ENCODE measurements at places on chromosomes 4 and X.

DNA sequence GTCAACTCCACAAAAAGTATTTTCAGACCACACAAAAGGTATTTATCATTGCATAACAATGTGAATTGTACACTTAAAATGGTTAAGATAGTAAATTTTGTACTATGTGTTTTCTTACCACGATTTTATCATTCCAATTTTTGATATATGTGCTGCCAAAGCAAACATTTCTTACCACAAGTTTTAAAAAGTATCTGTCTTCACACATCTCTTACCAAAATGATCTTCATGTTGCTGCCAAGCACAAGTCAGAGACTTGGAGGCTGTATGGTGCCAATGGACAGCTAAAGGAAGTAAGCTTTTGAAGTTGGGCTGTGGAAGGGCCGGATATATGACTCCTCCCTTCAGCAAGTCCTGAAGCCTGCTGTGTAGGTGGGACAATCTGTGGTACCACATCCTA, 67.9 kb downstream of the TMLHE start:
- no peak for DNase-seq

- no peak for DNase-seq
Measured at GRCh38 chr4:6520978-6521377, 48.6 kb upstream of the PPP2R2C start.

DNA sequence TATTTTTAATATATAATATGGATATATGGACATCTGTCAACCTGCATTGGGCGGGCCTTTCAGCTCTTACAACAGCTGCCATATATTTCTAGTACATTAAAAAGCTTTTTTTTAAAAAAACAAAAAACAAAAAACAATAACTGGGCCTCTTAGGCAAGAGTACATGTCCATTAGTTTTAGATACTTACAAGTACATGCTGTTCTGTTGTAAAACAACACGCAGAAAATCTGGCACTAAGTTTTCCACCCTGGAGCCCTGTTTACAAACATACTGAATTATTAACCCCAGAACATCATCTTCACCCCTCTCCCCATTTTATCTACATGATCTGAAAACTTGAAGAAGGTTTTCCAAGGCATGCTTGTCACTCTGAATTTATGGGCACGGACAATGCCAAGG, 29.8 kb downstream of the RAI2 start:
- DNase-seq = no peak

- DNase-seq = no peak
Measured at GRCh38 chrX:140572724-140573123, 67.9 kb upstream of the SOX3 start.

DNA sequence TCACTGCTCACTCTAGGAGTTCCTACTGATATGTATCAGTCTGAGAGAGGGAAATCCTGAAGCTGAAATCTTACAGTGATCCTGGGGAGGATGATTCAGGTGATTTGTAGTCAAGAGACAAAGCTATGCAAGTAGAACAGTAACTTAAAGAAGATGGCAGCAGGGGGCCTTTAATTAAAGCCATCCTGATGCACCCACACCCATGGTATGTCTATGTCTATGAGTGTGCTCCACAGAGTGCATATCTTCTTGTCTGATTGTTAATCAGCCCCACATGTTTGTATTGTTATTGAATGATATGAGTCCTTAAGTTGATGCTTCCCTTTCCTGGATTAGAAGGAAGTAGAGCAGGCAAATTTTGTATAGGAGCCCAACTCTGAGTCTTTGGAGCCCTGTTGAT, 78.8 kb downstream of the NHS start:
- DNase-seq = no peak

- DNase-seq = no peak
Measured at GRCh38 chr4:74258963-74259362, 49.3 kb upstream of the EPGN start.

DNA sequence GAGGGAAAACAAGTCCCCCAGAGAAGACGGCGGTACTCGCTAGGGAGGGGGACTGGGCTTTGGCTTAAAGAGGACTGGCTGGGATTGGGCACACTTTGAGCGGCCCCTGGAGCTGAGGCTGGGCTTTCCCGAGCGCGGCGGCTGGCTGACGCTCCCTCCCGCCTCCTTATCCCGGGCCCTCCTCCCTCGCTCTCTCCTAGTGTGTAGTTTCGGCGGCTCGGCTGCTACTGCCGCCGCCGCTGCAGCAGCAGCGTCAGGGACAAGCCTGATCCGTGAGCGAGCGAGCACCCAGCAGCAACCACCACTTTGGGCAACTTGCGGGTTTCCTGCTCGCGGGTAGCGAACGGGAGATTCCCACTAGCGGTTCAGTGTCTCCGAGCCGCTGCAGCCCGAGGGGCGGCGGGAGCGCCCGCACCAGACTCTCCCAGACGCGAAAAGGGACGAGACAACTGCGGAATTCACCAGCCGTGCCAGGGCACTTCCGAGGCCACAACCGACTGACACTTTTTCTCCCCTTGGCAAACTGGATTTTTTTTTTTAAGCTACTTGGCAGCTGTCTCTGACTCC, 632 bp upstream of the PCDH7 start:
- no peak for DNase-seq

- no peak for DNase-seq
Measured at GRCh38 chrX:140943513-140943912, 58.9 kb upstream of the SPANXB1 start.

- DNase-seq = no peak
Measured at GRCh38 chrX:30626402-30626801, 26.8 kb upstream of the GK start.

GRCh38 chrX:80578517-80579105, 158.4 kb downstream of the TENT5D start:
- no peak for DNase-seq

DNA sequence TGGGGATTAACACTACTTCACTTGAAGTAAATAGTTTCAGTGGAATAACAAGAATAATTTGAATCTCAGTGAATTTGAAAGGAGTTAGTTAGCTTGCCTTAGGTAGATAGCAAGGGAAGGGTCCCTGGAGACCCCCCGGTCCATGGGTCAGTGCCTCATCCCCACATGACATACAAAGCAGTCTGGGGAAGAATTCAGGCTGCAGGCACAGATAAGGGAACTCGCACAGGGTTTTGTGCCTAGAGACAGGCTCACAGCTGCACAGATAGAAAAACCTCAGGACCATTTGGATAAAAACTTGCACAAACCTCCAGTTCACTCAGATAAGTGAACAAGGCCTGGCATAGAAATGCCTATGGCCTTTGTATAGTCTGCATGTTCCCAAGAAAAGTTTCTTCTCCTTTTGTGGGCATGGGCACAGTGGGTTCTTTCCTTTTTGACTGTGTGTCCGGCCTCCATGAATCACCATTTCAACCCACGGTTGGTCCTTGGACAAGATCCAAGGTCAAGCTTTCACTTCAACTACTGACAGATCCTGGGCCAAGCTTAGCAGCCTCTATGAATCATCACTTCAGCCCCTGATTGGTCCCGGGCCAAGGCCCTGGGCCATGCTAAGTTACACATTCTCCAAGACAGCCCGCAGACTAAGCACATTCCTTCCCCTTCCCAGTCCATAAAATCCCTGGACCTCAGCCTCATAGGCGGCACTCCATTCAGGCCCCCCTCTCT, 108.3 kb upstream of the KLHL4 start:
- DNase-seq = no peak

- no peak for DNase-seq
Measured at GRCh38 chr4:77002321-77003107, 53.0 kb downstream of the SEPTIN11 start.

DNA sequence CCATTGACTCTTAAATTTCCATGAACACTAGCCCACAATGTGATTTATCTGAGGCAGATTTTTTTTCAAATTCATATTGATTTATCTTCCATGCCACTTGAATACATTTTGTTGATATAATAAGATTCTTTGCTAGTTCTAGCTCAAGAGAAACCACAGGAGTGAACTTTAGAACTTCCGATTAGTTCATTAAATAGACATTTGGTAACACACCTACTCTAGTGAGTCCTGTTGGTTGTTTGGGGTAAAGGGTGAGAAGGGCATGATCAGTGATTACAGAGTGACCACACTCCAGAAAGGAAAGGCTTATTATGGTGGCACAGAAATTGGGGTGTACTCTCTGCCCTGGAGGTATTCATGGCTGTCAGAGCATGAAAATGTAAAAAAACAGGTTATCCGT, 120.4 kb downstream of the CDKL5 start:
- no peak for DNase-seq

- no peak for DNase-seq
Measured at GRCh38 chrX:154712781-154713740, 37.8 kb downstream of the GAB3 start.

DNA sequence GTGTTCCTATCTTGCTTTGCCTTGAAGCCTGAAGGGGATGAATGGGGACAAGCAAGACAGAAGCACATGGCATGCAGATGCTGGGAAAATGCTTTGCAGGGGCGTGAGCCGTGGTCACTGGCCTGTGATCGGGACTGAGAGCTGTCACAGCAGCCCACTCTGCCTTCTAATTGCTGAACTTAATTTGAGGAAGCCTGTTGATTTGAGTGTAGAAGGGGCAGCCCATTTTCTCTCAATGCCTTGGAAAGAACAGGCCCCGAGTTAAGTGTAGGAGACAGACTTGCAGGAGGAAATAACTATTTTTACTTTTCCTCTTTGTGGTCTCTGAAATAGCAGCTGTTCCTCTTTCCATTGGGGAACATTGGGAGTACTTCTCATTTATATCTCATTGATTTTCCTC, 26.1 kb upstream of the TBC1D1 start:
- DNase-seq = no peak

DNA sequence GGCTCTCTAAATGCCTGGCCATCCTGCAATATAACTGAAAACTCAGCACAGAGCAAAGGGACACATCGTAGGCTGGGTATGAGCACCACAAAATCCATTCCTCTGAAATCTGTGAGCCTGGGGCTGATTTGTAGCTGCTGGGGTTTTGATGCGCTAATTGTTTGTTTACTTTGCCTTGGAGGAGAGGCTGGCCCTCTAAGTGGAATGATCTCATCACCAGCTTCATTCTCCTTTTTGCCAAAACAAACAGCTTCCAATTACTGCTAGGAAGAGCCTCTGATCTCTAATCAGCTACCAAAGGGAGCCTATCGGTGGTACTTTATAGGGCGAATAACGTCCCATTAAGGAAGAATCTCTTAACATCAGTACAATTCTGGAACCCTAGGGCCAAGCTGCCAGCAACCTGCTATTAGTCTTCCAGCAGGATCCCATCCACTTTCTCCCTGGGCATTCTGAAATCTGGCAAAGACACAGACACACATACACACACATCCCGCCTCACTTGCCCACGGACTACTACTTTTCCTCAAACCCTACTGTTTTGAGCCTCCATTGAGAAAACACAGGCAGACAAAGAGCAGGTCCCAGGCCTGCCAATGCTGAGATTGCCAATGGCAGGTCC, 5.8 kb downstream of the ANOS1 start:
- no peak for DNase-seq

- DNase-seq = no peak
Measured at GRCh38 chrX:106341823-106342222, 173.7 kb downstream of the PWWP3B start.

GRCh38 chrX:10086676-10087075, 70.1 kb upstream of the CLCN4 start:
- no peak for DNase-seq

- no peak for DNase-seq
Measured at GRCh38 chr4:126899331-126899801, 733.4 kb upstream of the INTU start.

DNA sequence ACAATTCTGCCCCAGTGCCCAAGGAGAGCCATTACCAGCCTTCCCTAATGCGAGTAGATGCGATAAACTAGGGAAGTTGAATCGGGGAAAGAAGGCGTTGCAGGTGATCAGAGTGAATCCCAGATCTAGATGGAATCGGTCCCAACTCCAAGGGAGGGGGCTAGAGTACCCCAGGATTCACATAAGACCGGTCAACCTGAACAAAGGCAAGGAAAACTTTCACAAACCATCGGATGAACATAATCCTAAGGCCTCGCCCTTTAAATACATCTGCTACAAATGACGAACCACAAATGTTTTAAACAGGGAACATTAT, 11.2 kb upstream of the ZCCHC13 start:
- DNase-seq = no peak

GRCh38 chrX:22430701-22431100, 158.0 kb downstream of the CBLL2 start:
- DNase-seq = no peak

DNA sequence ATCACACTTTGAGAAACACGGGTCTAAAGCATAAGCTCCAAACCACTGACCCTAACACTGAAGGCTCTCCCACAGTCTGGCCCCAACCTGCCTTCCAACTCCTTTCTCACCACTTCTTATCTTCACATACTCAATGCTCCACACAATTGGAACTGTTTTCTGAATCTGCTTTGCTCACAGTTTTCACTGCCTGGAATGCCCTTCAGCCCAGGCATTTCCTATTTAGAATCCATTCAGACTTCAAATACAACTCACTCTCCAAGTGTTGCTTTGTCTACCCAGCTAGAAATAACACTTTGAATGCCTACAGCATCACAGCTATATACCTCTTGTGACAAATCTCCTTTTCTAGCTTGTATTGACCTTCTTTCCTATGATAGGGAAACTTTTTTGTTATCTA, 10.2 kb downstream of the OTUD4 start:
- no peak for DNase-seq

- DNase-seq = no peak
Measured at GRCh38 chr4:176044589-176044951, 21.1 kb upstream of the WDR17 start.

- no peak for DNase-seq
Measured at GRCh38 chrX:72255445-72255844, 16.6 kb upstream of the ERCC6L start.

Data from stimulated activated CD8-positive, alpha-beta memory T cell treated with anti-CD3 and anti-CD28 coated beads, Interleukin-7, amount 100 ng/mL, for 1 hour (primary cell).